ENCODE measurements at places on chromosomes 7 and 10. TPM values are rescaled to one million over a fixed set of nuclear protein-coding genes. Genes with fewer than 3 reads are reported as not detected.

Gene VAX1
- not detected for total RNA-seq

Gene HOXA3
- total RNA-seq = not detected

Gene UCN3
- not detected for total RNA-seq

Gene ZC3HAV1L
- 0.44 TPM for total RNA-seq

Gene SPAM1
- not detected for total RNA-seq

Gene CTNNA3
- not detected for total RNA-seq

Gene VWA2
- not detected for total RNA-seq

Gene IDI1
- total RNA-seq = 317 TPM

DNA sequence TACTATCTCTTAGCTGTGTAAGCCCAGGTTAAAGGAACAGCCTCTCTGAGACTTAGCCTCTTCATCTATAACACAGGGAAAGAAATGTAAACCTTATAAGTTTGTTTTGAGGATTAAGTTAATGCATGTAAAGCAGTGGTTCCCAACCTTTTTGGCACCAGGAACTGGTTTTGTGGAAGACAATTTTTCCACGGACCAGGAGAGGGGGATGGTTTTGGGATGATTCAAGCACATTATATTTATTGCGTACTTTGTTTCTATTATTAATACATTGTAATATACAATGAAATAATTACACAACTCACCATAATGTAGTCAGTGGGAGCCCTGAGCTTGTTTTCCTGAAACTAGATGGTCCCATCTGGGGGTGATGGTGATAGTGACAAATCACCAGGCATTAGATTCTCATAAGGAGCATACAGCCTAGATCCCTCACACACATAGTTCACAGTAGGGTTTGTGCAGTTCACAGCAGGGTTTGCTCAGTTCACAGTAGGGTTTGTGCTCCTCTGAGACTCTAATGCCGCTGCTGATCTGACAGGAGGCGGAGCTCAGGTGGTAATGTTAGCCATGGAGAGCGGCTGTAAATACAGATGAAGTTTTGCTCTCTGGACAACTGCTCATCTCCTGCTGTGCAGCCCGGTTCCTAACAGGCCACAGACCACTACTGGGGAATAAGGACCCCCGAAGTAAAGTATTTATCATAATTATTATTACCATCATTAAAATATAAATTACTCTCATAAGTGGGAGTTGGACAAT, 41.3 kb upstream of the ANK3 start:
- no peak for DNase-seq

- no peak for DNase-seq
Observed at GRCh38 chr7:105768898-105769507, 107.4 kb downstream of the ATXN7L1 start.

DNA sequence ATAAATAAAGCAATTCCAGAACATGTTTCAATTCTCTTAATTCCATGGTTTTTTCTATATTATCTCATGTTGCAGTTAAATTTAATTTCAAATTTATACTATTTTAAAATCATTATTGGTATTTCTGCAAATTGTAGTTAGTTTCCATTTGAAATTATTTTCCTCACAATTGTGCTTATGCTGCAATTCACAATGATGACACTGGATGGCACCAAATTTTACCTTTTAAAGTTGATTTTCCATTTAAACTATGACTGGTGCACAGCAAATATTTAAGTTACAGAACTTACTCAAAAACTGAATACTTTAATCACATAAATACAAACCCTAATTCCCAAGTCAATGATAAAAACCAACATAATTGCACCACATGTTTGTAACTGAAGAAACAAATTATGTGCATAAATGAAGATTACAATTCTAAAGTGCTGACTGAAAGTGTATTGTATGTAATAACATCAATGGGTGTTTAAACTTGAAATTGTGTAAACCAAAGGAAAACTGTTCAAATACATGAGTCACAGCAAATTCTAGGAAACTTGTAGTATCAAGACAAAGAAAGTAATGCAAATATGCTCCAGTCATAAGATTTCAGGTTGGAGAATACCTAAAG, 75.3 kb upstream of the AASS start:
- no peak for DNase-seq

DNA sequence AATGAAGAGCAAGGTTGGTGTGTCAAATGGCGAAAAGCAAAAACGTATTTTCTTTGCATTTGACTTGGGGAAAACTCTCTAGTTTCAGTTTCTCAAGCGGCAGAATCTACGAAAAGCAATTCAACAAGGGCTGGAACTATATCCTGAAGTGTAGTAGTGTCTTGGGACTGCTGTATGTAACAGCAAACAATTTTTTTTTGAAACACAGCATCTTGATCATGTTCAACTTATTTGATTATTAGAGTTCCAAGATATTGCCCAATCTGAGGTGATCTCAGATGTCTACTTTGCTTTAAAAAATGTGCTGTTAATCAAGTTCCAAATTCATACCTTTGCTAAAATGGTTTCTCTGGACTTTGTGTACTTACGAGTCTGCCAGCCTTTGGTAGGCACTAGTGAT, 120.6 kb downstream of the ZWINT start:
- no peak for DNase-seq

DNA sequence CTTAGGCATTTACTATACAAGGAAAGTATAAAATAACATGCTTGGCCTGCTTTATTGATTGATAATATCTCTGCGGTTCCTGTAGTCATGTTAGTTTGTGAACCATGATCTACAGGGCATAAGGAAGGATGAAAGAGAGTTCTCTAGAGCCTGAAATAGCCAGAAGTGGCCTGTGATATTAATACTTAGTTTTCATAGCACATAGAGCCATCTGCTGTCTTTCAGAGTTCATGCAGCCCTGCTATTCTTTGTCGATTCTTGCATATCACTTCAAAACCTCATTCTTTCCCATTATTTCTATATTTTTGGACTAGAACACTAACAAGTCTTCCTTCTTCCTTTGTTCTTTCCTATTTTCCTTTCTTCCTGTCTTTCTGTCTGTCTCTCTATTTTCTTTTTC, 26.4 kb upstream of the PRKG1 start:
- DNase-seq = no peak

DNA sequence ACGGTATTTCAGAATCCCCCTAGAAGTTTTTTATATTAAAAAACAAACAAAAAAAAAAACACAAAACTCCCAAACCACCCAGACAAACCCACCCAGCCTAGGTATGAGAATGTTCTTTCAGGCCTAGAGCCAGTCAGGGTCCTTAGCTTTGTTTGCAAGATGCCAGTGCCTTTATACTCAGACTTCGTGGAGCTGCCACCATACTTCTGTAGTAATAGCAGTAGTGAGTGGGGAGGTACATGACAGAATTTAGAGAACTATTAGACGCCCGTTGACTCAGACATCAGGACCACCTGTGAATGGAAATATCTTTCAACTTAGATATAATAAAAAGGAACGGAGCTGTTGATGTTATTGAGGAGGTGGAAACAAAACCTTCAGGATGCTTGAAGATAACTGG, 138.2 kb upstream of the MKLN1 start:
- DNase-seq = no peak

DNA sequence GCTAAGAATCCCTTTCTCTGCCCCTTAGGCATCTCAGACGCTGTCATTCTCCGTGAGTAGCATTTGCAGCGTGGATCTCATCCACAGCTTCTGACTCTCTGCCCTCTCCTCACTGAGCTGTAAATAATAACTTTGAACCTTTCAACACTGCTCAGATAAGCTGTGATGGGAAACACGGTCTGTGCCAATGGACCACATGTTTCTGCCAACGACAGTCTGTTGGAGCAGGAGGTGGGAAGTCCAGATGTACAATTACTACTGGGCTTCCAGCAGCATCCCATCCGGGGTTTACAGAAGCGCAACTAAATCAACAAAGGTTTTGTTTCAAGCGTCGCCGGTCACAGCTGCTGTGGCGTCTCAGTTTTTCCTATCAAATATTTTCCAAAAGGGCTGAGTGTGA, 1110.6 kb downstream of the TYW1 start:
- no peak for DNase-seq

DNA sequence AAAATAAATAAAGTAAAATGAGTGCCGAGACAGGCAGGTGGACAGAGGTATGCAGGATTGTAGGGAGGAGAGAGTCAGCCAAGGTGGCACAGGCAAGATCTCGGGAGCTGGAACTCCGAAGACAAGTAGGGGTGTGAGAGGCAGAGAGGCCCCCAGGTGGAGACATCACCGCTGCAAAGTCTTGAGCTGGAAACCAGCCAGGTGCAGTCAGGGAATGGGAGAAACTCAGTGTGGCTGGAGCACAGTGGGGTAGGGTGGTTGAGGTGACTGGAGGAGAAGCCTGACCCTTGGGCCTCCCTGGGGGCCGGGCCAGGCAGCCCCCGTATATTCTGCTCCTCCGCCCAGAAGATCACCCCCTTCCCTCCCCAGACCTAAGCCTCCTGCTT, 4.2 kb downstream of the EPHB4 start:
- DNase-seq = no peak

DNA sequence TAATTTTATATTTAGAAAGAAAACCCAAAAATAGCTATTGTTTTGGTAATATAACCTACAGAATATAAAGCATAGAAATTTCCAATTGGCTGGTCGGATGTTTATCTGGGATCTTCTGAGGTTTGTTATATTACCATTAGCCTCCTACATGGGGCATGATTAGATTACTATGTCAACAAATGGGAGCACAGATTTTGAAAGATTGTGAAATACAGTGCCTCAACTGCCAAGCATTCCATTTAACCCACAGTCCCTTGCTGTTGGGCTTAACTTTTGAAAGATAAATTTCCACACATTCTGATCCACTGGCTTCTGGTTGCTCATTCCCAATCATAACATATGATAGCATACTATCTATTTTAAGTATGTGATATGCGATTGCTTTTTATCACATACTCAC, 455.4 kb upstream of the C7orf33 start:
- DNase-seq = no peak

DNA sequence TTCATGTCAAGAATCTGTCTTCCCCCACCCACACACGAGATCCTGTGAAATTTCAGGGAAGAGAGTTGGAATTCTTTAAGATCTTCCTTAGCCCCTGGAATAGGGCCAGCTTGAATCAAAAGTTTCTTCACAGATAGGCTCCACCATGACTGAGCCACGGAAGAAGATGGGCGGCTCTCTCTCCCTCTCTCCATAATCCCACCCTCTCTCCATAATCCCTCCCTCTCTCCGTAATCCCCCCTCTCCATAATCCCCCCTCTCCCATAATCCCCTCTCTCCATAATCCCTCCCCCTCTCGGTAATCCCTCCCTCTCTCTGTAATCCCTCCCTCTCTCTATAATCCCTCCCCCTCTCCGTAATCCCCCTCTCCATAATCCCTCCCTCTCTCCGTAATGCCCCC, 20.4 kb downstream of the SHH start:
- no peak for DNase-seq

DNA sequence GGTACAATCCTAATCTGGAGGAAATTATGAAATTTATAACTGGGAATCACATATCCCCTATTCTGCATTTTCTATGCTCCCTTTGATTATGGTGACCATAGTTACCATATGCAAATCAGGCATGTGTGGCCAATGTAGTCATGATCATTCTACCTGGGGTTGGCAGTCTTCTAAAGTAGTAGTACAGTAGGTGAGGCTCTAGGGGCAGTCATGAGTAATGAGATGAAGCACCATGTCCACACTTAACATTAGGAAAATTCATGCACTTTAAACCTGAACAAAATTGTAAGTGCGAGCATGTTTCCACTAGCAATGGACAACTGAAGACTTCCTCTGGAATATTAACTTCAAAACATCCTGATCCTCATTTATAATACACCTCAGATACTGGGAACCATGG, 545.9 kb downstream of the SUGCT start:
- DNase-seq = no peak

GRCh38 chr10:14587540-14588083, 187.1 kb downstream of the FAM107B start:
- DNase-seq = no peak

GRCh38 chr10:93719901-93720300, 17.5 kb upstream of the FRA10AC1 start:
- no peak for DNase-seq

DNA sequence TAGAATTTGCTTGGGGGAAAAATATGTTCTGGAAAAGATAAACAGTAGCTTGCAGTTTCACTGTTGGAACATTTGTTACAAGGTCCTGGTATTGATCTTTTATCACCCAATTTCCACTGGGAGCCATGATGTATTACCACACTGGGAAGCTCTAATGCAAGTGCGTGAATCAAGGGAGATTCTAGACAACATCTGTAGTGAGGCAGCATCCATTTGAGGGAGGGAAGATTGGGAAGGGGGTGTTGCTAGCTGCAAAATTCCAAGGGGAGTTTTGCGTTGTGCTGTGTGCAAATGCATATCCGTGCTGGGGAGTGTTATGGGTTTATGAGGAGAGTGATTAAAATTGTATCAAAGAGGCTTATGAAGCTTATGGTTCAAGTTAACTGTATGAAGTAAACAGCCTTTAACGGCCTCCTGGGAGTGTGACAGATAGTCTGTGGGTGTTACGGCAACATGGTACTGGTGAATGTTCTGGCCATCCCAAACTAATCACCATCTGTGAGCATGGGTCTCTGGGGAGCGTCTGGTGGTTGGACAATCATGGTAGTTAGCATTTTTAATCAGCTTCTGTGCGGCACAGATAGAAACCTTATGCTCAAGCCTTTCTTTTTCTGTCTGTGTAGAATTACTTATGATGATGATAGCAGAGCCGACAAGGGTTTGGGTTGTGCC, 601.9 kb upstream of the GALNT17 start:
- no peak for DNase-seq

DNA sequence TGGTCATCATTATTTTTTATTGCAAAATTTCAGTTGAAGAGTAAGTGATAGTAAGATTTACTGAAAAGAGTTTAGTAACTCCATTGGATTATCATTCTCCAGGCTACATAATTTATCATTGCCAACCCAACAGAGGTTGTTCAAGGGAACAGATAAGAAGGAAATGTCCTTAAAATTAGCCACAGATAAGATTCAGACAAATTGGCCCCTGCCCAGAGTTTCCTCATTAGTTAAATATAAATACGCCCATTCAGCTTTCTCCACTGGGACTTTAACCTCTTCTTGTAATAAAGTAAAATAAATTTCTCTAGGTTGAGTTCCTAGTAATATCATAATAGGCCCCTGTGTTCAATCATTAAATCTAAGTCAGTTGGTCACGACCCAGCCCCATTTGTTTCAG, 27.7 kb upstream of the PHYHIPL start:
- no peak for DNase-seq

- no peak for DNase-seq
Observed at GRCh38 chr10:131311402-131311660, 190 bp downstream of the TCERG1L start.

- DNase-seq = no peak
Observed at GRCh38 chr10:116080553-116080952, 192.5 kb downstream of the GFRA1 start.

DNA sequence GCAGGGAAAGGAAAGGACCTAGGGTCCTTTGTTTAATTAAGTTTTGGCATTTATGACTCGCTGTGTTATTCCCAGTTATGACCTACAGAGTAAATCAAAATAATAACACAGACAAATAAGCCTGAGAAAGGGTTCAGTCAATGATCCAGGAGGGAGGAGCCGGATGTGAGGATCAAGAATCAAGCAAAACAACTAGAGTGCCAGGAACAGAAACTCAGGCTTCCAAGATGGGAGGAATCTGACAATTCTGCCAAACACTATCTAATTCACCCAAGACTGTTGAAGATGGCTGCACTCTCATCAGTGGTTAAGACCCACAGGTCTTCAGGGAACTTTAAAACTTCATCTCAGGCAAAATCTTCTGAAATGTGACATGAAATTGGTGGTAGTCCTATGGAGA, 50.3 kb upstream of the PIP4K2A start:
- DNase-seq = no peak
